SJCRH30 (cell line): ENCODE measurements at places on chromosomes 12 and 14.

DNA sequence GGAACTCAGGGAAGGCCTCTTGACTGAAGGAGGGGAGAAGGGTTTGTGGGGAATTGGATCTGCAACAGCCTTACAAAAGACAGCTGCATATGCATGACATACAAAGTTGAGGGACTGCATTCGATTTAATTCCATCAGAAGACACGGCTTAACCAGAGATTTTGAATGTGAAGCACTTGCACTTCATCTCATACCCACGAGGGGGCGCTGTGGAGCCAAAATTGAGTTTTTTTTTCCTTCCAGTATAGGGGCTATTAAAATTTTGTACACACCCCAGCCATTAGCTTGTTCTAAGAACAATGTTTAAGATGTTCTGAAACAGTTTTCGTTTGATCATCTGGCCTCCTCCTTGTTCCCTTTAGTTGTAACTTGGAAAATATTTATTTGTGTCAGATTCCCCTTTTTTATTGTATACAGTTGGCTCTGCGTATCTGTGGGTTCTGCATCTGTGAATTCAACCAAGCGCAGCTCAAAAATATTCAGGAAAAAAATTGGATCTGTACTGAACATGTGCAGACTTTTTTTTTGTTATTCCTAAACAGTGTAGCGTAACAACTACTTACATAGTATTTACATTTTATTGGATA, 1.6 kb downstream of the SUDS3 start:
- DNase-seq, result peak; percentile 55

DNA sequence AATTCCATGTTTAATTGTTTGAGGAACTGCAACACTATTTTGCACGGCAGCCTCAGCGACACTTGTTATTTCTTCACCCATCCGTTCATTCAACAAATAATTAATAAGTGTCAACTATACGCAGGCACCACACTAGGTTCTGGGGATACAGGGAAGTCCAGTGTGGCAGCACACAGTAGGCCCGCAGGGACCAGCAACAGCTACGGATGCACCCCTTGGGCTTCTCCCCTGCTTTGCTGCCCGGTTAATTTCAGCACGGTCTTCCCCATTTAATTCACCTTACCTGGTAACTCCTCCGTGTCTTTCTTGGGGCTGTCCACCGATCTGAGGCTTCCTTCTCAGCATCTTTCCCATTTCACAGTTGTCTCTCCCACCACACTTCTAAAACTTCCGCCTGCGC, 48.3 kb downstream of the ZFP36L1 start:
- DNase-seq, result no peak

GRCh38 chr14:37890095-37890494, 294.7 kb downstream of the TTC6 start:
- no peak for DNase-seq

GRCh38 chr14:69999261-69999674, 120.1 kb downstream of the SMOC1 start:
- DNase-seq, result peak; percentile 93

GRCh38 chr14:89507926-89508460, 91.0 kb upstream of the FOXN3 start:
- DNase-seq, result no peak

- DNase-seq, result no peak
These were observed 109.4 kb upstream of the NOVA1 start for GRCh38 chr14:26707234-26707633.

DNA sequence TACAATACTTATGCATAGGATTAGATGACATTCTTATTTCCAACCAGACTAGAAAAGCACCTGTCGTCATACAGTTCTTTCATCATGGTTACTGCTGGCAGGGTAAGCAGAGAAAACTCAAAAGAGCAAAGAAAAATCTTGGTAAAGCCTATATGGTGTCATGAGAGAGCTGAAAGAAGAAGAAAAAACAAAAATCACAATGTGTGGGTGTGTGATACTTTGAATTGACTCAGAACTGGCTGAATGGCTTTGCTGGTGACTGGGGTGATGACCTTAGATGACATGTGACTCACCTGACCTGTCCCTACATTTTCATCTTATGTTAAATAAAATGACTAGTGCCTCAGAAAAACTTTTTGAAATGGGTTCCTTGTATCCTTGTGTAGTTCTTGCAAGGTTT, 278.1 kb upstream of the LMO3 start:
- DNase-seq, result no peak

- DNase-seq, result no peak
These were observed 17.4 kb upstream of the KLRF1 start for GRCh38 chr12:9809866-9810265.

- DNase-seq, result no peak
These were observed 144.2 kb downstream of the C12orf75 start for GRCh38 chr12:105474672-105475071.

GRCh38 chr12:80567401-80567800, 123.4 kb downstream of the PTPRQ start:
- DNase-seq, result peak; percentile 27

GRCh38 chr12:40312196-40312595, 87.4 kb downstream of the LRRK2 start:
- no peak for DNase-seq

DNA sequence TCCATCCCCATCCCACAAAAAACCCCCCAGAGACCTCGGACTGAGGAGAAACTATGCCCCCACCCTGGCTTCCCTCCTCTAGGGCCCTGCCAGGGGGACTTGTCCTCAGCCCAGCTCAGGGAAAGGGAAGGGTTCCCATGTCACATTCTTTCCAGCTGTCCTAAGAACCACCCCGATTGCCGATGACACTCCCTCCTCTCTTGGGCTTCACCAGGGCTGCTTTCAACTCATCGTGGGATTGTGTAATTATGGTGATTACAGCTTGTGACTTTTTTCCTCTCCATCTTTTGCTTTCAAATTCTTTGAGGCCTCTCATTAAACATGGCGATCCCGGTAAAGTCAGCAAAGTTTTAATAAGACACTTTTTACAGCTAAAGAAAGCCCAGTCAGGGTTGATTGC, 344.0 kb downstream of the DPF3 start:
- DNase-seq, result no peak

GRCh38 chr12:64688219-64688618, 71.0 kb downstream of the GNS start:
- no peak for DNase-seq

- DNase-seq, result no peak
These were observed 1.4 kb downstream of the WSB2 start for GRCh38 chr12:118059341-118060191.

DNA sequence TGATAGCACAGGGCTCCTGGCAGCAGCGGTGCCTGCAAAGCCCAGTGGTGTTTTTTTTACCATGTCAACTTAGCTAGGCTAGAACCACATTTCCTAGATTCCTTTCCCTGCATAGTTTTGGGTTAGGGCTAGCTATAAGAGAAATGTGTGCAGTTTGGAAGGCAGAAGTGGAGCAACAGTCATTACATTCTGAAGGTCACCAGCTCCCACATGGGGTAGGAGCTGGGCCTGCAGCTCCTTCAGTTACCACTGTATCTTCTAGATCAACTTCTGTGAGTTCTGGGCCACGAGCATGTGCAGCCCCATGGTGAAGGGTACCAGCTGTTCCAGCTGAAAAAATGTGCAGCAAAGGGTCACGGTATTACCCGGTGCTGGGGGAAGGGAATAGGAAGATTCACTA, 2.3 kb upstream of the SLC25A3 start:
- DNase-seq, result peak; percentile 17
